ENCODE measurements at places on chromosomes 2 and 18.

GRCh38 chr2:104504331-104505073 lies 349.4 kb upstream of the POU3F3 start:
- DNase-seq = no peak

DNA sequence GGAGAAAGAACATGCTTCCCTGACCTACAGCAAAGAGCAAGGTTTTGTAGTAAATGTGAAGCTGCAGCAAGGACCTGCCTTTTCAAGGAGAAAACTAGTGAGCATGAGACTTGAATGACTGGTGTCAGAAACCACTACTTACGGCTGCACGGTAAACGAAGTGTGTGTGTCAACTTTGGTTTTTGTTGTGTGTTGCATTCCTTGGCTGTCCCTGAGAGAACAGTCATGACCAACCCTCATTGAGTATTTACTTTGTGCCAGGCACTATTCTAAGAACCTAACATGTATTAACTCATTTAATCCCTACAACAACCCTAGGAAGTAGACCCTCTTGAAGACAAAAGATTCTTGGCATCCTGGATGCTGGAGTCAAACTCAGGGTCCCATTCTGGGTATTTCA lies 22.8 kb downstream of the ACMSD start:
- DNase-seq = no peak

GRCh38 chr2:17593841-17594491 lies 53.5 kb downstream of the VSNL1 start:
- DNase-seq = no peak

GRCh38 chr18:354003-354402 lies 86.2 kb upstream of the THOC1 start:
- DNase-seq = no peak

DNA sequence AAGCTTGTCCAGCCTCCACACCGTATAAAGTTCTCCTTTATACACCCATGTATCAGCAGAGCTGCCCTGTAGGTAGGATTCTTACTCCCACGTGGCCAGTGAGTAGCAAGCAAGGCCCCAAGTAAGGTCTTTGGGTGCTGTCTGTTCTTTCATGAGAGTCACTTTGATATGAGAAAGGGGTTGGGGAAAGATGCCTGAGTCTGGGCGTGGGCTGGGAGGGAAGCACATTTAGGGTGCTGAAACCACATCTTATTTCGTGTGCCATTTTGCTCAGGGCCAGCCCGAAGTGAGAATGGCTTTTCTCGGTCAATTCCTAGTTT lies 436 bp upstream of the ITPRIPL1 start:
- DNase-seq = no peak

GRCh38 chr2:15298770-15299169 lies 262.4 kb downstream of the NBAS start:
- DNase-seq = no peak

- no peak for DNase-seq
Measured at GRCh38 chr2:54927085-54927750, 123.0 kb downstream of the RTN4 start.

DNA sequence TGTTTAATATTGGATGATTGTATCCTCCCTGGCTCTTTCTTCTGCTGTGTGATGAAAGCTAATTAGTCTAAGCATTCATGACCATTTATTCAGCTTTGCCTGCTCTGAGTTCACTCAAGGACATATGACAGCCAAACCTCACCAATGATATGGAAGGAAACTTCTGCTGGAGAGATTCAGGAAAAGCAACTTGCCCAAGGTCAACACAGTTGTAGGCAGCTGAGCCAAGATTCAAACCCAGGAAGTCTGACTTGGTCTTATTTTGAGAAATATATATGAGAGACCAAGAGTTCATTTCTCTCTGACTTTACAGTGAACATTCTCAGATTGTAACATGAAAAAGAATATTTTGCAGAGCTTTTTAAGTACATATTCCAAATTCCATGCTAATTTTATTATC lies 1588.5 kb upstream of the PIK3C3 start:
- no peak for DNase-seq

DNA sequence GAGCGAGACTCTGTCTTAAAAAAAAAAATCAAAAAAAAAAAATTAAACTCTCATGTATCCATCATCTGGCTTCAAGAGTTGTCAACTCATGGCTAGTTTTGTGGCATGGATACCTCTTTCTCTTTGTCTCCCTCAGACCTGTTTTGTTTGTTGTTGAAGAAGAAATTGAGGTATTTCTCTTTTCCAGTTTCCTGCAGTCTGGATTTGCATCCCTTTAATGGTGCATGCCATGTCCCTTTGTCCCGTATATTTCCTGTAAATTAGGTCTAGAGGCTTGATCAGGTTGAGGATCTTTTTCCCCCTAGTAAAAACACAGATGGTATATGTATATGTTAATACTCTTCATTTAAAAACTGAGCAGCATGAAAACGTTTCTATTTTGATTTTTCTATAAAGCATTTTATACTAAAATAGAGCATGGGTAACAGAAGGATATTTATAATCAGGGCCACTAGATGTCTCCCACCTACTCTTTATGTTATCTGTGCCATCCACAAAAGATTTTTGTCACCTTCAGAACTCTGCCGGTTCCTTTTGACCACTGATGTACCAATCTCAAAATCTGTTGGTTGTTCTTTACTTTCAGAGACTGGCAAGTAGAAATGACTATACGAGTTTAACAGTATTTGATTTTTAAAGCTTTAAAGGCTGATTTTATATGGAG lies 80.1 kb downstream of the GALNT1 start:
- no peak for DNase-seq

- no peak for DNase-seq
Measured at GRCh38 chr2:139514951-139515350, 734.8 kb upstream of the NXPH2 start.

DNA sequence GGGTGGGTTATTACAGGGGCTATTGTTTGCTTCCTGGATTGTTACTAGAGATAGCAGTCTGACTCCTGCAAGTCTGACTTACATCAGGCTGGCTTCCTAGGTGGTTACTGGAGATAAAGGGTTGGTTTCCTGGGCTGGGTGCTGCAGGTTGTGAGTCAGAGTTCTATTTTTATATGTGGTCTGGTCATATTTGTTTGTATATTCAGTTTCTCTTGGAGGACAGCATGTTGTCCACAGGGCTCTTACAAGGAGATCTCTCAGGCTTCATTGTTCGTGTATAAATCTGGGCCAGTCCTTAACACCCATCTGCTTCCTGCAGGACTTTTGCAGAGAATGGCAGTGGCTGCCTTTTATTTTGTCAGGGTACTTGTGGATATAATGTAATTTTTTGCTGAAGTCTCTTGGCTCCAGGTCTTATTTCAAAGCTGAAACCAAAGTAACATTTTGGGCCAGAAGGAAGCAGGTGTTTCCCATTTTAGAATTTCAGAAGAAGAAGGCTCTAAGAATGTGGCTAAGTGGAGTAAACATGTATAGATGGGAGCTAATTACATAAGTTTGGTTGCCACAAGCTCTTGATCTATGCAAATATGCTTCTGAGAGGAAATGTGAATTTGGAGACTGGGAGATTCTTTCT lies 65.9 kb upstream of the SLC16A14 start:
- DNase-seq = no peak

- DNase-seq = no peak
Measured at GRCh38 chr2:202005272-202005887, 28.3 kb upstream of the FZD7 start.

DNA sequence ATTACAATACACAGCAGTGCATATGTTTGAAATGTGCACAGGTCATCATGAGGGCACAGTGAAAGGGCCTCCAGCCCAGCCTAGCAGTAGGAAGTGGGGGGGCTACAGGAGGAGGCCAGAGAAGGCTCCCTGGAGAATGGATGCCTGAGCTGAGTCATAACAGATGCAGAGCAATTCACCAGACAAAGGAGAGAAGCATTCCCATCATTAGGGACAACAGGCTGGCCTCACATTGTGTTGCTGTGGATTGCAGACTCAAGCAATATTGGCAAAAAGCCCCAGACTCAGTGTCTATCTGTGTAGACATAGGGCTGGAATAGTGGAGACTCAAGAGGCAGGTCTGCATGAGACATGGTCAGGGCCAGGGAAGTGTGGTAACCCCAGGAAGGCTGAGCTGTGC lies 329.9 kb downstream of the DLGAP1 start:
- DNase-seq = no peak

DNA sequence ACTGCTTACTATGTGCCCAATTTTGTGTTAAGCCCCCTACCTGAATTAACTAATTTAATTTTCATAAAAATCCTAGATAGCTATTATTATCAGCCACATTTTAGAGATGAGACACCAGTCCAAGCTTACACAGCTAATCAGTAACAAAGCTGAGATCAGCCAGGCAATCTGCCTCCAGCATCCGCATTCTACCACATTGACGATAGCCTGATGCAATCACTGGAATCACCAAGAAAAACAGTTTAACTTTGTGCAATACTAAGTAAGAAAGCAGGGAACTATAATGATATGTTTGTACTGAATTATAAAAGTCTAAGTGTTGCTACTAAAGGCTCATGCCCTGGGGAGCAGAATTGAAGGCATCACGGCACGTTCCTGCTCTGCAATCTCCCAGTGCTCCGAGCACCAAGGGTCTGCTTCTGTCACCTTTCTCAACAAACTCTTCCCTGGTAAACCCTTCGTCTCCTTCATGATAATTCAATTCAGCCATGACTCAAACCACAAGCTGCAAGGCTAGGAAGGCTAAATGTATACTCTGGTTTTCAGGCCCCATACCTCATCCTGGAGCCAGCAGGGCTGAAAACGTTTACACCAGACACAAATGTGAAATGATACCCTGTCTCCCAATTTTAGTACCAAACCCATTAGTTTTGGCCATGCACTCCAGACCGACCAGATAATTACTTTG lies 19.4 kb downstream of the KANSL3 start:
- no peak for DNase-seq

GRCh38 chr18:6362559-6363129 lies 52.1 kb downstream of the L3MBTL4 start:
- no peak for DNase-seq

DNA sequence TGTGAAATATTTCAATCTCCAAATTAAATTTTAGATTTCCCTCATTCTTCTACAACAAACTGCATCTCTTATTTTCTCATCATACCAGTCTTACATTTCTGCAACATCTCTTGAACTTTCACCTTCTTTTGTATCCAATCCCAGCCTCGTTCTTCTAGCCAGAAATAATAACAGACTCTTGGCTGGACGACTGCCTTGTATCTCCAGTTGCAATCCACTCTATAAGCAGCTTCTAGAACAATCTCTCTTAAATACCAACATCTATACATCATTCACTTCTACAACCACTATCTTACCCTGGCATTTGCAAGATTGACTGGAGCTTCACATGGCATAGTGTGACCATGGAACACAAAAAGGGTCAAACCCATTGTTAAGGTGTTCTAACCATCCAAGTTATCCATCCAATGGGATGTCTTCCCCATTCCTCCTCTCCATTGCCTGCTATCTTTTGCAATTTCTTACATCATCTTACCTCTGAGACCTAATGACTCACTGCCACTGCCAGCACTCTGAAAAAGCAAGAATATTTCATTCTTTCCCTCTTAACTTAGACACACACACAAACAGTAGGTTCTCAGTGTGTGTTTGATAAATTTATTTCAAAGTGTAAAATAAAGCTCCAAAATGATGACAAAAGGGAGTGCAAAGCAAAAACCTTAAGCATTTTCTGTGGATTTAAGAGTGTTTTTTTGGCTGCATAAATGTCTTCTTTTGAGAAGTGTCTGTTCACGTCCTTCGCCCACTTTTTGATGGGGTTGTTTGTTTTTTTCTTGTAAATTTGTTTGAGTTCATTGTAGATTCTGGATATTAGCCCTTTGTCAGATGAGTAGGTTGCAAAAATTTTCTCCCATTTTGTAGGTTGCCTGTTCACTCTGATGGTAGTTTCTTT lies 145.6 kb downstream of the METTL4 start:
- no peak for DNase-seq

DNA sequence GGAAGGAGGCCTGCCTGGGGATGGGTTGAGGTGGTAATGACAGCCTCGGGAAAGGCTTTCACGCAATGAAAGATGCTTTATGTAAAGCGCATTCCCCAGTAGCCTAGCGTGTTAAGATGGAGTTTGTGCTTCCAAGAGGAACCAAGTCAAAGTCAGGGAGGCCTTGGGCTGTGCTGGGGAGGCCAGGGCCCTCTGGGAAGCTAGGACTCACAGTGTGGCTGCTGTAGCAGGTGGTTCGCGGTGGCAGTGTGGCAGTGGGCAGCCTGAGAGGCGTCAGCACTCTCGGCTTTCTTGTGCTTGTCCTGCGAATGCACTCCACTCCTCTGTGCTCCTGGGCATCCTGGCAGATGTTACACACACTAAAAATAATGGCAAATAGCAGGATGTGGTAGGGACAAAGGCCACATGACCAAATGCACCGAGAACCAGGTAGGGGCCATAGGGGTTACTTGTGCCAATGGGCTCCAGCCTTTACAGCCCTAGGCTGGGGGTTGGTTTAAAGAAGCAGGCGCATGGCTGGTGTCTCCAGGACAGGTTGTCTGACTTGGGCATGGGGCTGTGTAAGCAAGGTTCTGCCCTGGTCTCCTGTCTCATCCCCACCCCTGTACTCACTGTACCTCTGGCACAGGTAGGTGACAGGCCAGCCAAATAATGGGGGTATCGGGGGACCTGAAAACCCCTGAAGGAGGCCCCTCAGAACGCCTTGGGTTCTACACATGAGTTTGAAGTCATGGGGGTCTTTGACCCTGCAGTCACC lies 154.4 kb upstream of the TWIST2 start:
- no peak for DNase-seq

DNA sequence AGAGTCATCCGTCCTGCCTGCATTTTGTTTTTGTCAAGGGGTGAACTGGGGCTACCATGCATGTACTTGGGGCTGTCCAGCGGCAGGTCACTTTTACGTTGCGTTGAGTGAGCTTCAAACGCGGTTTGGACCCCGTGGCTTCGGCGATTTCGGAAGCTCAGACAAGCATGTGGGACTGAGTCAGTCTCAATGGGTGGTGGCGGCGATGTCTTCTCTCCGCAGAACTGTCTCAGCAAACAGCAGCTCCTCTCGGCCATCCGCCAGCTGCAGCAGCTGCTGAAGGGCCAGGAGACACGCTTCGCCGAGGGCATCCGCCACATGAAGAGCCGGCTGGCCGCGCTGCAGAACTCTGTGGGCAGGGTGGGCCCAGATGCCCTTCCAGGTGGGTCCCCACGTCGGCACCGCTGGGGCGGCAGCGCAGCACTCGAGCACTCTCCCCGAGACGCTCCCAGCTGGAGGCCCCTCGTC lies 21.3 kb downstream of the FBLN7 start:
- no peak for DNase-seq

GRCh38 chr18:3540805-3541548 lies 91.0 kb downstream of the TGIF1 start:
- no peak for DNase-seq

DNA sequence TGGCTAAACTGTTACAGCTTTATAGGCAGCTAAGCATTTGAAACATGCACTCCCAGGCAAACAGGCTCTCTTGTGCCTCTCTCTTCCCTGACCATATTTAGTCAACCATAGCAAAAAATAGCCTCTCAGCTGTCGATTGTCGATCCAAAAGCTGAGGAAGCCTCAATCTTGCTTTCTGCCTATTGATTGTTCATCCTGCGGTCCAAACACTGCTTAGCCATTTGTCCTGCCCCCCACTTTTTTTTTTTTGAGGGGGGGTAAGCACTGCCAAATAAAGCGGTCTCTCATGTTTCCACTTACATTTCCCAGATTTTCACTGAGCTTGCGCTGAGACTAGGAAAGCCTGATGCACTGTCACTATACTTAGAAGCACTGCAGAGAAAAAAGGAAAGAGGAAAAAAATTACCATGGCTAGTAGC lies 90.8 kb downstream of the MIB1 start:
- no peak for DNase-seq

GRCh38 chr18:26819046-26819445 lies 46.5 kb downstream of the AQP4 start:
- DNase-seq = no peak
